ENCODE measurements at places on chromosomes 7 and 10.

DNA sequence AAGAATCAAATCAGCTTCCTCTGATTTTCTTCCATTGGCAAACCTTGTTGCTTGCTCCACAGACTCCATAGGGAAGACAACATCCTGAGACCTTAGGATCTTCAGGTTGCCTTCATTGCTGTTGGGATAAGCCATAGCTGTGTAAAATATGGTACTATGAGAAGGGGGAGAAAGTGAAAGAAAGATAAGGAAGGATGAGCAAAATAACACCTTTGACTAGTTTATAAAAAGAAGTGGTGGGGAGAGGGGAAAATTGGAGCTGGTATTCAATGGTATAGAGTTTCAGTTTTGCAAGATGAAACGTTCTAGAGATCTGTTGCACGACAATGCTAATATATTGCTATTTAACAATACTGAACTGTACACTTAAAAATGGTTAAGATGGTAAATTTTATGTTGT lies 180.4 kb upstream of the PHYHIPL start:
- no peak for DNase-seq

- DNase-seq, result peak; percentile 47
Observed at GRCh38 chr10:78211561-78212051, 177.9 kb downstream of the RPS24 start.

DNA sequence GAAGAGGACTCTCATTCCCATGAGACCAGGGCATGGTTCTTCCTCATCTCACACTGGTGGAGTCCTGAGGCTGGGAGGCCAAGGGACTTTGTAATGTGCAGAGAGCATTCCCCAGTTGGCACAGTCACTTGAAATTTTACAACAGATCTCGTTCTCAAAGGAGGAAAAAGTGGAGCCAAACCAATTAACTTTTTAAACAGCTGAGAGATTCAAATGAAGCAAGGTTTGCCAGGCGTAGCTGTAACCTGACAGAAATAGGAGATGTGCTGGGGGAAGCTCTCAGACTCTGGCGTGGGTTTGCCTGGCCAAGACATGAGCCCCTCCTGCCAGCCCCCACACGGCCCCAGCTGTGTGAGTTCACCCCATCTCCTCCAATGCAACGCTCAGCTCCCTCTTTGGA lies 12.0 kb upstream of the CPXM2 start:
- DNase-seq, result no peak

- DNase-seq, result no peak
Observed at GRCh38 chr7:9029681-9030530, 596.5 kb downstream of the NXPH1 start.

GRCh38 chr7:123709525-123709924 lies 39.3 kb downstream of the WASL start:
- no peak for DNase-seq

DNA sequence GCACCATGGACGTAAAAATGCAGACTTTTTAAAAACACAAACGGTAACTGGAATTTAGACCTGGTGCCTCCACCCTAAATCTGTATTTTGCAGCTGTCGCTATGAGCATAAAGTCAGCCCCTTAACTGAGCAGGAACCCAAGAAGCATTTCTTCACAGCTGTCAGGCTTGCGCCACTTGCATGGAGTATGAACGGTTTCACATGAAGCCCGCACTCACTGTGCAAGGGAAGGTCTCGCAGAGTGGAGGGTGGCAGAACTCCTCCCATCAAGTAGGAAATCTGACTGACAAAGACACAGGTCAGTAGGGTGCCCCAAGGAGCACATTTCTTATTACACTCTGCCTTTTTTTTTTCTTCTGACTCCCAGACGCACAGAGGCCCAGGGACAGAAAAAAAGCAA lies 58.5 kb downstream of the ELMO1 start:
- no peak for DNase-seq

GRCh38 chr10:11017570-11018431 lies at the start of gene CELF2:
TSS of gene CELF2 (plus strand) at chr10:11017872. CDS start at chr10:11018090, 218 bp downstream.
- DNase-seq, result peak; percentile 64

- DNase-seq, result no peak
Observed at GRCh38 chr7:143454091-143454680, 10.9 kb downstream of the TAS2R60 start.

GRCh38 chr7:40909346-40909980 lies 774.7 kb downstream of the SUGCT start:
- no peak for DNase-seq

DNA sequence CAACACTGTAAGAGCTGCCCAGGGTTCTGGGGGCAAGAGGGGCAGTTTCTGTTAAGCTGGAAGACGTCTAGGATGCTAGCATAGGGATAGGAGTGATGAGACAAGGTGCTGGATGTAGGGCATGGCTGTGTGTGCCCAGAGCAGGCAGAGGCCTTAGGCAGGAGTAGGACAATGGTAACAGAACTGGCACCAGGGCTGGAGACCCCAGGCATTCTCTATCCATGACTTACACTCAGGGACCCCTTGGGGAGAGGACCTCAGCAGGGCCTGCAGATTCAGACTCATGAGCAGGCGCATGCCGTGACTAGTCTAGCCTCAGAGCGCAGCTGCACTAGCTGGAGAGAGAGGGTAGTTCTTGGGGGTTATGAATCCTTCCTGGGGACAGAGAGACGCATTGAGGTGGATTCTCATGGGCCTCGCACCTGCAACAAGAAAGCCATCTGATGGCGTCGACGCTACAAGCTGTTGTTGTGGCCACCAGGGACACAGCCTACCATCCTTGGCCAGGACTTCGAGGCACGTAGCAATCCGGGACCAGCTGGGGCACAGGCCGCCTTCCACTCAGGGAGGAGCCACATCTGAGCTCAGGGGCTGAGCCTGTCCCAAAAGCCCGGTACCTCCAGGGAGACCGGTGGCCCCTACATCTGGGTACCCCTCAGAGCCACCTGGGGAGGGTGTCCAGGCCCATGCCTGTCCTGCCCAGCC lies 474.1 kb downstream of the PTPRN2 start:
- no peak for DNase-seq

DNA sequence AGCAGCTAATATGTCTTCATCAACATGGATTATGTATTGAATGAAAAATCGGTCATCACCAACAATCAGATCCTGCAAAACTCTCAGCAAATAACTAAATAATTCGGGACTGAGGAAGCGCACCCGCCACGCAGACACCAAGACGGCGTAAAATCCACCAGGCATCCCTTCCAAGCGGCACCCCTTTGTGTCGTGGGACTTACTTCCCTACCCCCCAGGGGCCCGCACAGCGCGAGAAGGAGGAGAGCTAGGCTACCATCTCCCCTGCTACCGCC lies 721 bp downstream of the ARL3 start:
- peak; percentile 78 for DNase-seq

- no peak for DNase-seq
Observed at GRCh38 chr7:27842851-27843250, 102.9 kb downstream of the TAX1BP1 start.

- DNase-seq, result no peak
Observed at GRCh38 chr10:97136756-97137155, 49.0 kb downstream of the SLIT1 start.

- DNase-seq, result peak; percentile 68
Observed at GRCh38 chr10:92573091-92573797, 649 bp downstream of the IDE start.

DNA sequence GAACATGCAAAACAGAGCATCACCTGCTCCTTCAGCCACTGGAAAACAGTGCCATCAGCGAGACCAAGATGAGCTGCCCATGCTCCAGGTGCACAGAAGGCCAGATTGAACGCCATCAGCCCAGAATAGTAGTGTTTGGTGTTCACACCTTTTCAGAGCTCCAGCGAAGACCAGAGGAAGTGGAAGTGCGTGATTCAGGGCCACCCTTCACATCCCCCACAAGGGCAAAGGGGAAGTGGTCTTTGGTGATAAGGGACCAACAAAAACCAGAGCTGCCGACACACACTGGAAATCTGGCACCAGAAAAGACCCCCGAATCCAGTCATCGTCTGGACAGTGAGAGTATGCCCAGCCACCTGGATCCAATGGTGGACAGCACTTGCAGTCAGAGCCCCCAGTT lies 29.5 kb upstream of the TMEM72 start:
- DNase-seq, result no peak

GRCh38 chr10:96858706-96859050 lies 26.6 kb downstream of the LCOR start:
- DNase-seq, result no peak

- DNase-seq, result no peak
Observed at GRCh38 chr10:117364110-117364960, 10.9 kb downstream of the PDZD8 start.

DNA sequence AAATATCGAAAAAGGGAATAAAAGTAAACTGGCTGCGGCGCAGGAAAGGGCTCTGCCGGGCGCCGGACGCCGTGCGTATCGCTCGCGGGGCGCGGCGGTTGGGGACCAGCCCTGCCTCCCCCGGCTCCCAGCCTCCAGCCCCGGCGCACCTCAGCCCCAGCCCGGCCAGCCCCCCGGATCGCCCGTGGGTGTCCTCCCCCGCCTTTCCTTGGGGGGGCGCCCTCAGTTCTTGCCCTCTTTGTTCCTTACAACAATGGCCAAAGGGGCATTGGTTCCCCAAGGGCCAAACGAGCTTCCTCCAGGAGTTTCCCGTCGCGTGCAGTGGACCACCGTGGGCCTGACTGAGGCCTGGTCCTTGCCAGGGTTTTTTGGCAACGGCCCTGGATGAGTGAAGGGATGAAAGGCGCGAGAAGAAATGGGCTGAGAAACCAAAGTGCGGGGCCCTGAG lies 1.2 kb downstream of the MACROH2A2 start:
- DNase-seq, result peak; percentile 41

DNA sequence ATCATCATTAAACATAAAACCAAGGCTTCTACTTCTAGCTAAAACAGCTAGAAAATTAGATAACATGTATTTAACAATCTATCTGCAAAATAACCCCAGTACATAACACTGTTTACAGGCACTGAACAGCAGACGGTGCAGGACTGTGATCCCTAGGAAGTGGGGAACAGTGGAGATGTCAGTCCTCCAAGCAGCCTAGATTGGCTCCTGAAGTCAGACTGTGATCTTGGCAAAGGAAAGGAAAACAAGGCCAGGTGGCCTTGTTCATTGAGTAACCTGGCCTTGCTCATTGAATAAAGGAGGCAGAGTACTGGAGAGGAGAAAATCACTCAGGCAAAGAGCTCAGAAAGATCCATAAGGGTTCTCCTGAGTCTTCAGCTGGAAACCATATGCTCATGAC lies 77.7 kb upstream of the DIP2C start:
- DNase-seq, result no peak

- DNase-seq, result no peak
Observed at GRCh38 chr7:132187869-132188789, 388.1 kb downstream of the PLXNA4 start.

- no peak for DNase-seq
Observed at GRCh38 chr7:136877990-136878389, 9.5 kb downstream of the CHRM2 start.

- DNase-seq, result no peak
Observed at GRCh38 chr7:27124096-27124901, 6.3 kb downstream of the HOXA4 start.

- no peak for DNase-seq
Observed at GRCh38 chr7:69782917-69783684, 184.8 kb downstream of the AUTS2 start.

- DNase-seq, result no peak
Observed at GRCh38 chr7:2515424-2516193, 4.0 kb upstream of the LFNG start.

DNA sequence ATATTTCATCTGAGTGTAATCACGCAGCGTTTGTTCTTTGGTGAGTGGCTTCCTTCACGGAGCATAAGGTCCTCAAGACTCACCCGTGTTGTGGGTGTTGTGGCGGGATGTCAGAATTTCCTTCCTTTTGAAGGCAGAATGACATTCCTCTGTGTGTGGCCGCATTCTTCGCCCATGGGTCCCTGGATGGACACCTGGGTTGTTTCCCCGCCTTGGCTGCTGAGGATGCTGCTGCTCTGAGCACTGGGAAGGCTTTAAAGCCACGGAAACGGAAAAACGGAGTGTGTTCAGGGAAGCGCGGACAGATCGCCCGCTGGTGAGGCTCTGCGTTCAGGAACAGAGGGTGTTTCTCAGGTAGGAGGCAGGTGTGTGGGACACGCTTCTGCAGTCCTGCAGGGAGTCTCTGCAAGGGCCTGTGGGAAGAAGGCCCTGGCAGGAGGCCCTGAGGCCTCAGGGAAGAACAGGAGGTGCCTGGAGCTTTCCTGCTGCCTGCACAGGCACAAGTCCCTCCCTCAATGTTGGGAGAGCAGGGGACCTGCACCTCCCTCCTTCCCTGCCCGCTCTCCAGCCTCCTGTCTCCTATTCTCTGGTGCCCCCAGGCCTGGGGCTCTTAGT lies 35.7 kb upstream of the SHH start:
- DNase-seq, result no peak

- DNase-seq, result no peak
Observed at GRCh38 chr7:94374721-94375566, 19.8 kb upstream of the COL1A2 start.

DNA sequence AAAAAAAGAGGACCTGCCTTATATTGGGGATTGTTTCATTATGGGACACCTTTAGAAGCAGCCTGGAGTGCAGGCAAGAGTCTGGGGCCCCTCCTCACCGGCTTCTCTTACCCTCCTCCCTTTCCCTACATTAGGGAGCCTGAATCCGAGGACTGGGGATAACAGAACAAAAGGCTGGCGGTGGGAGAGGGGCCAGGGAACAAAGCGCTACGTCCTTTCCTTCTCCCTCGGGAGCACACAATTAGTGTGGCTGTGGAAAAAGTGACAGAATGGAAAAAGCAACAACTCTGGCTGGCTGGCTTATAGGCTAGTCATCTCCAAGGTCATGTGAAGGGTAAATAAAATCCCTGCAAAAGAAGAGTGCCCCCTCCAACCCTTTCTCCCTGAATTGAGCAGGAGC lies 74.7 kb downstream of the LSM5 start:
- DNase-seq, result no peak

DNA sequence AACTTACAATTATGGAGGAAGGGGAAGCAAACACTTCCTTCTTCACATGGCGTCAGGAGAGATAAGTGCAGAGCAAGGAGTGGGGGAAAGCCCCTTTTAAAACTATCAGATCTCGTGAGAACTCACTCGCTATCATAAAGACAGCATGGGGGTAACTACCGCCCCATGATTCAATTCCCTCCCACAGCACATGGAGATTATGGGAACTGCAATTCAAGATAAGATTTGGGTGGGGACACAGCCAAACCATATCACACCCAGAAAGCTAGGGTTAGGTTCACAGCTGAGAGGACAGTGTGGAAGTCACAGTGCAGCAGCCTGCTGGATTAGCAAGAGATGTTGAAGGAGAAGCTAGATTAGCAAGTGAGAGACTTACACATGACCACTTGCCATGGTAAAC lies 81.6 kb downstream of the CRTAC1 start:
- DNase-seq, result no peak

- DNase-seq, result no peak
Observed at GRCh38 chr7:65477326-65477725, 103.7 kb downstream of the ZNF92 start.

Data from activated naive CD4-positive, alpha-beta T cell treated with anti-CD3 and anti-CD28 coated beads for 36 hours (primary cell).